CD4-positive, alpha-beta T cell (primary cell): ENCODE measurements at places on chromosomes 2 and 18.

DNA sequence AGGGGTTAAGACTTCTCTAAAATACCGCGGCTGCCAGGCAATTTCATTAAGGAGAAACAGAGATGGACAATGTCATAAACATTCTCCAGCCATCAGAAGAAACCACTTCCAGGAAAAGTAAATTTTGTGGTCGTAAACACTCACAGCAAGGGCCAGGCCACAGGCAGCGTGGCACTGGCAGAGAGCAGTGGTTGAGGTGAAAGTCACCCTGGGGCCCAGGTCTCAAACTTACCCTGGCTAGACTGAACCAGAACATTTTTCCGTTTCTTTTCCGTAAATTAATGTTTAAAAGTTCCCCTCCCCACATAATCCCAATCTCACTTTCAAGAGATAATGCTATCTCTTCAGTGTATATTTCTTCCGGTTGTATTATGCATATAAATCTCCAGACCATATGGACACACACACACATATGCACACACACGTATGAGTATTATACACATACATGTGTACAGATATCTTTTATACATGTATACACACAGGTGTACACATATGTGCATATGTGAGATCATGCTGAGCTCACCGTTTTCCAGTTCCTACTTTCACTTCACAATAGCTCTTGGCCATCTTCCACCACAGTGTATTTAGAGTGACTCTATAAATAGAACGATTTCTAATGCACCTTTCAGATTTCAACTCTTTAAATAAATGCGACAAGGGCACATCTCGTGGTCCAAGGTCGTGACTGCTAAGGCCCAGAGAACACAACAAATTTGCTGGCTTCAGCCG is 90.1 kb downstream of the MALT1 start:
- DNase-seq: no peak

DNA sequence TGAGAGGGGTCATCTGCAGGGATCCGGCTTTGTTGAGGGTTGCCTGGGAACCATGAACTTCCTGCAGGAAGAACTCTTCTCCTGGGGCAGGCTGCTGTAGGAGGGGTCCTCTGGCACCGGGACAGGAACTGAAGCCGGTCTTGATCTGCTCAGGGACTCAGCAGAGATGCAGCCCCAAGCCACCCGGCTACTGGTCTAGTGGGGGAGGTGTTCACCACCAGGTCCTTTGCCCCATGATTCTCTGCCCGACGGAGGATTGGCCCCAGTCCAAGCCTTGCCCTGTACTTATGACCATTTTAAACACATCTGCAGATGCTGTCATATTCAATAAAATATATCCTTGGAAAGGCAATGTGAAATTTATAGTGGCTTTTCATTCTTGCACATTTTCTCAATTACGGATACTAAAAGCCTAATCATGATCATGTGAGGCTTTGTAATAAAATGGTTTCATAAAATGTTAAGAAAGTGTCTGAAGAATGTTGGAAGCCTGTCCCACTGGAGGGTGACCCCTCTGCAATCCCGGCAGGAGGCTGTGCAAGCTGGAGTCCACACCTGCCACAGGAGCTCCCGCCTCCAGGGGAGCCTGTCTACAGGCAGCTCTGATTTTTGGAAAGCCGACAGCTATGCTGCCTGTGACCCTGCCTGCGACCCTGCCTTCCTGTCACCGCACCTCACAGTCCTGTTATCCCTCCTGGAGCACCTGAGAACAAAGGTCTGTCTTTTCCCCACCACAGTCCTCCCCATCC is 98.8 kb upstream of the TAF1B start:
- DNase-seq: no peak

DNA sequence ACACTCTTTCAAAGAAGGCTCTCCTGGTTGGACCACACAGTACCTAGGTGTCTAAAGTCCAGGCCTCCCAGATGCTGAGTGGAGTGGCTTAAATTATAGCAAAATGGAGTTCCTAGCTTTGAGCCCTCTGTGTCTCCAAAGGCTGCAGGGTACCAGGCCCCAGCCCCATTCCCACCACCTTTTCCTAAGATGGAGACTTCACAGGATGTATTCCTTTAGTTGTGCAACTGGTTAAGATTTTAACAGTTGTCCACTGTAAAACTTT is 4.9 kb downstream of the SMAD7 start:
- DNase-seq: no peak

- DNase-seq: no peak
These were observed 263.2 kb downstream of the CYP26B1 start for GRCh38 chr2:71884303-71885042.

- DNase-seq: no peak
These were observed 109.4 kb downstream of the CERS6 start for GRCh38 chr2:168565512-168565911.

DNA sequence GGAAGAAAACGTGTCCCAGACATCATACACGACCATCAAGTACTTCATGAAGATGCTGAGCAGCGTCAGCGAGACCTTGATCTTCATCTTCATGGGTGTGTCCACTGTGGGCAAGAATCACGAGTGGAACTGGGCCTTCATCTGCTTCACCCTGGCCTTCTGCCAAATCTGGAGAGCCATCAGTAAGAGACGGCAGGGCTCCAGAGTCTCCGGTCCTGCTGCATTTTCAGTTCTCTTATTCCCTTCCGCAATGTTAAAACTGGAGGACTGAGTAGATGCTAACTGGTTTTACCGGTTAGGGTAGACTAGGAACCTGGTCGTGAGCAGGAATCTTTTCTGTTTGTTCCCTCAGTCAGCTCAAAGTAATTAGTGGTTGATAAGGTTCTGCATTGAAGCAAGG is 32.3 kb downstream of the SLC9A4 start:
- no peak for DNase-seq

DNA sequence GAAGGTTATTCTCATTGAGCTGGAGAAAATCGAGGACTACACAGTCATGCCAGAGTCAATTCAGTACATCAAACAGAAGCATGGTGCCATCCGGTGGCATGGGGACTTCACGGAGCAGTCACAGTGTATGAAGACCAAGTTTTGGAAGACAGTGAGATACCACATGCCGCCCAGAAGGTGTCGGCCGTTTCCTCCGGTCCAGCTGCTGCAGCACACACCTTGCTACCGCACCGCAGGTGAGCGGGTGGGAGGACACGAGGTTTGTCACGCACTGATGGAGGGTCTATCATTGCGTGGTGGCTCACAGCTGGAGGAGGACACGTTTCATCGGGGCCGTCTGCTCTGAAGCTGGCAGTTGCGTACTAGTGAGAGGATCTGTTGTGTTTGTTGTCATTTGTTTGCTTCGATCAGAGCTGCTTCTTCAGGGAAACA is 48.2 kb downstream of the IL1RL2 start:
- no peak for DNase-seq
